ENCODE measurements at places on chromosomes 4 and X.

- DNase-seq, result no peak
These were observed 4.8 kb downstream of the FRMPD3 start for GRCh38 chrX:107454302-107454701.

DNA sequence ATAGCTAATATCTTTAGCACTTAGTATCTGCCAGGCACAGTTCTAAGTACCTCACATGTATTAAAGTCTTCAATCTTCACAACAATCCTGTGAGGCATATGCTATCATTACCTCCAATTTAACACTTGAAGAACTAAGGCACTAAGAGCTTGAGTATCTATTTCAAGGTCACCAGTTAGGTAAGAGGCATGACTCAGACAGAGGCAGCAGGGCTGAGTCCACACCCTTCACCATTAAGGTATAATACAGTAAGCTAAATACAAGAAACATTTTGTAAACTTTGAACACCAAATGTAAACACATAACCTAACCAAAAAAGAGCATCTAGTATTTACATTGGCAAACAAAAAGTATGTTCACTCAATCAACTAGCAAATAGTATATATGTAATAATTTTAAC, 1410.9 kb downstream of the PCDH18 start:
- peak; percentile 61 for DNase-seq

DNA sequence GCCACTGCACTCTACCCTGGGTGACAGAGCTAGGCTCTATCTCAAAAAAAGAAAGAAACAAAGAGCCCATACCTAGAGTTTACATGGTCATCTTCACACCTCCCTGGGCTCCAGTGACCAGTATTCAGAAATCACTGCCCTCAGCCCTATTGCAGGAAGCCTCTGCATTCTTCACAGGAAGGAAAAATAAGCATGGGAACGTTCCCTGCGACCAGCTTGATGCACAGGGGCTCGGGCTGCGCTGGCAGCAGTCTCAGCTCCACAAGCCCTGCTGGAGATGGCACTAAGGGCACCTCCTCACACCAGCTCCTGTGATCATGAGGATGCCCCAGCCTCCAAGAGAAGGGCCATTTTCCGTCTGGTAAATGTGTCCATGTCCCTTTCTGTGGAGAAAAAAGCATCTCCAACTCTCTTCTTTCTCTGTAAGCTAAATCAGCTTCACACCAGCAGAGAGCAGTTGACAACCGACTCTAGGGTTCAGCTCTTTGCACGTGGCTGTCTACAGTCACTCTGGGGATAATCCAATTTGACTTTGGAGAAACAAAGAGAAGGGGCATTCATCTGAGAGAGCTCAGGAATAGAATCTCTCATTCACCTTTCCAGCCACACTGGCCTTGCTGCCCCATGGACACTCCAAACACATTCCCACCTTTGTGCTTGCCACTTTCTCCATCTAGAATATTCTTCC, 33.1 kb downstream of the LDB2 start:
- DNase-seq, result no peak

GRCh38 chr4:80101792-80102116, 28.7 kb upstream of the ANTXR2 start:
- no peak for DNase-seq

Measured in NCI-H1436 (cell line).